Right forelimb (tissue), 1 donor: ENCODE measurements at places on chromosomes 1 and 21.

GRCh38 chr21:46151989-46152926 is 3.1 kb downstream of the FTCD start:
- peak; percentile 46 for DNase-seq

DNA sequence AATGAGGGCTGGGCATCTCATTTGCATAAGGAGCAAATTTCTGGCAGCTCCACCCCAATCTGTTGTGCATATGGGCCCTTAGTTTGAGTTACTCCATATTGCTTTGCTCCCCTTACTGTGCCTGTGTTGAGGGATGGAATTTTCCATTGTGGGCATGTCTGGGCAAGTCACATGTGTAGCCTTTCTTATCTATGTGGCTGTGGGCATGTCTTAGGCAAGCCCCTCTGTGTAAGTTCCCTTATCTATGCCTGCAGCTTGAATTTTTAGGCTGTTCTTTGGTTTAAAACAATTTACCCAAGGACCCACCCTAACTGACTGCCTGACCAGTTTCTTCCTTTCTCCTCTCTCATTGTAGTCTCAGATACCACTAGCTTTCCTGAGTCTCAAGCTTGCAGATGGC is 405.7 kb upstream of the NCAM2 start:
- no peak for DNase-seq

GRCh38 chr1:179883745-179884138 is 1.7 kb downstream of the TOR1AIP1 start:
- DNase-seq: no peak

- DNase-seq: no peak
These were observed 61.5 kb downstream of the MAB21L3 start for GRCh38 chr1:116172666-116173065.

DNA sequence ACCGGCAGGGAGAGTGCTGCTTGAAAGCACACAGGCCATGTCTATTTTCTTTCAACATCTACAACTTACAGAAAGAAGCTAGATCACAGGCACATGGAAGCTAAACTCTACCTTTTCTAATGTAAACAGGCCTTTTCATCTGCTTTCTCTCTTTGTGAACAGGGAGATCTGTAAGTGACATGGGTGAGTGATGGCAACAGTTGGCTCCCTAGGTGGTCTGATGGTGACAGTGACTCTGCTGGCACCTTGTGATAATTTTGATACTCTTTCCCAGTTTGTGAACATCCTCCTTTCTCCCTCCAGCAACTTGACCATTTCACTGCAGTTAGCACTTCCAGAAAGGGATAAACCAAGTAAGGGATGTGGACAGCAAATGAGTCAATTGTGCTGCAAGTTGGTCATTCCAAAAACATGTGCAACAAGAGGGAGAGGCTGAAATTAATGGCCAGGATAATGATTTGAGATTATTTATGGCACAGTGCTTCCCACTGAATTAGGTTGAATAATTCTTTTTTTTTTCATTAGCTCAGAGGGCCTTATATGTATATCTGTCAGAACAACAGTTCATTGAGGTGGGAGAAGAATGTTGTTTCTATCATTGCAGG is 89.5 kb downstream of the XCL2 start:
- no peak for DNase-seq

DNA sequence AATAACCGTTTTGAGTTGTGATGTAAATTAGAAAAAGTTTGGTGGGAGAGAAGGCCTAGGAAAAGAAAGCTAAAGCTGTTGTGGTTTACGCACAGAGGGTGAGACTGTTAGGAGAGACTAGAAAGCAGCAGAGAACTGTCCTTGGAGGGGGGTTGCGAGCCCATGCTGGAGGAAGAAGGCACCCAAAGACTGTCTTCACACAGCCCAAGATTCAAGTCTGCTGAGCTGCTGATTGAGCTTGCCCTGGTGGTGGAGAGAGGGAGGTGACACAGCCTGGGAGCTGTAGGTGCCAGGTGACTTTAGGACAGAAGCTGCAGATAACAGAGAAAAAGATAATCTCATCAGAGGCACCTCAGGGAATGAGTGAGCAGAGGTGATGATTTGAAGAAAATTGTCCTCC is 18.3 kb upstream of the TLR5 start:
- no peak for DNase-seq

DNA sequence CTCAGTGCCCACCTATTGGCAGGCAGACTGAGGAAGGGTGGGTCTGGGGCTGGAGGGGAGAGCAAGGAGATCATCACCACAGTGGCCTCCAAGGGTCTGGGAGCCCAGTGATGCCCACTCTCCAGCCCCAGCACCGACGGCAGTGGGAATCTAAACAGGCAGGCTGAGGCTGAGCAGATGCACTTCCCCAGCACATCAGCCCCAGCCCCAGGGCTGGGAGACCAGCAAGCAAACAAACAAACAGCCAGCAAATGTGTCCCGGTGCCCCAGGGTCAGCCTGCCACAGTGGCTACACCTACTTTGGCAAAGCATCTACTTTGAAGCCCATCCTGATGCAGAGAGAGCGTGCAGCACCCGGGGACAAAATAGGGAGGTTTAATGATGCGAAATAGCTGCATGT is 216.3 kb upstream of the ZC3H12A start:
- DNase-seq: no peak

GRCh38 chr1:93443454-93443853 is 4.5 kb upstream of the FNBP1L start:
- DNase-seq: no peak
